ENCODE measurements at places on chromosomes 6 and 20.

GRCh38 chr6:80541181-80541580, 434.7 kb downstream of the BCKDHB start:
- no peak for DNase-seq

- DNase-seq = no peak
Observed at GRCh38 chr20:62830821-62831220, 14.0 kb downstream of the COL9A3 start.

DNA sequence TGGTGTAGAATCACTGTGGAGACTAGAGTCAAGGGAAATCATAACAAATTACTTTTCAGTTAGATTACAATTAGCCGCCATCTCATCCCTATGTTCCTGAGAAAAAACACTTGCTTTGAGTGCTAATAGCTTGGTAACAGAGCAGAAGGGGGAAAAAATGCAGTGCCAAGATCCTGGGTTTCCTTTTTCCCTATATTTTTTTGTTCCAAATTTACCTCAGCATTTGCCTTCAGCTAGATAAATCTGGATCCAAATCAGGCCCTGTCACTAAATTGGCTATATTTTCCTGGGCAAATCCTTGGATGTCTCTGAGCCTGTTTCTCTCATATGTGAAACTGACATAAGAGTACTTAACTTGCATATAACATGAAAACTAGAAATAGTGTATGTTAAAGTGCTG, 86.0 kb downstream of the TENT5A start:
- no peak for DNase-seq

DNA sequence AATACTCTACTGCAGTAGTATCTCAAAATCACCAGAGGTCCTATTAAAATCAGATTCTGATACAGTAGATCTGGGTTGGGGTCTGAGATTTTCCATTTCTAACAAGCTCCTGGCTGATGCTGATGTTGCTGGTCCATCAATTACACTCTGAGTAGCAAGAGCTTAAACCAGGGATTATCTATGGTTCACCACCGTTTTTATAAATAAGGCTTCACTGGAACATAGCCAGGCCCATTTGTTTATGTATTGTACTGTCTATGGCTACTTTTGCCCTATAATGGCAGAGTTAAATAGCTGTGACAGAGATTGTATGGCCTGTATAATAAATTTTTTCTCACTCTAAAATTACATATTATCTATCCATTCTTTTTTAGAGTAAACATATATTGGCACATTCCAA, 53.0 kb downstream of the NUDT3 start:
- no peak for DNase-seq

DNA sequence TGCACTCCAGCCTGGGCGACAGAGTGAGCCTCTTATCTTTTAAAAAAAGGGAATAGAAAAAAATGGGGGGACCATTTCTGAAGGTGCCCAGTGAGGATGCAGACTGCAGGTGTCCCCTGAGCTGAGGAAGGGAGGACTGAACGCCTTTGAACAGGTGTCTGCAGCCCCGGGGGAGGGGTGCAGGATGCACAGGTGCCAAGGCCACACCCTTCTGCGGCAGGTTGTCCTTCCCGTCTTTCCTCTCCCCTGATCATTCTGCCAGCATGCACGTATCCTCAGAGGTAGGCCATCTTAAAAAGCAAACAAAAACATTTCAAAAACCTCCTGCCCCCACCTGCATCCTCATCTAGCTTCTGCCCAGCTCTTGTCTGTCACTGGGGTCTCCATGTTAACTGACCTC, 101.3 kb downstream of the MTHFD1L start:
- no peak for DNase-seq

- DNase-seq = no peak
Observed at GRCh38 chr6:116412270-116412669, 41.5 kb downstream of the DSE start.

GRCh38 chr6:82894653-82895259, 170.9 kb downstream of the UBE3D start:
- no peak for DNase-seq

- DNase-seq = peak; percentile 40
Observed at GRCh38 chr20:57383447-57384347, 7.5 kb upstream of the RBM38 start.

DNA sequence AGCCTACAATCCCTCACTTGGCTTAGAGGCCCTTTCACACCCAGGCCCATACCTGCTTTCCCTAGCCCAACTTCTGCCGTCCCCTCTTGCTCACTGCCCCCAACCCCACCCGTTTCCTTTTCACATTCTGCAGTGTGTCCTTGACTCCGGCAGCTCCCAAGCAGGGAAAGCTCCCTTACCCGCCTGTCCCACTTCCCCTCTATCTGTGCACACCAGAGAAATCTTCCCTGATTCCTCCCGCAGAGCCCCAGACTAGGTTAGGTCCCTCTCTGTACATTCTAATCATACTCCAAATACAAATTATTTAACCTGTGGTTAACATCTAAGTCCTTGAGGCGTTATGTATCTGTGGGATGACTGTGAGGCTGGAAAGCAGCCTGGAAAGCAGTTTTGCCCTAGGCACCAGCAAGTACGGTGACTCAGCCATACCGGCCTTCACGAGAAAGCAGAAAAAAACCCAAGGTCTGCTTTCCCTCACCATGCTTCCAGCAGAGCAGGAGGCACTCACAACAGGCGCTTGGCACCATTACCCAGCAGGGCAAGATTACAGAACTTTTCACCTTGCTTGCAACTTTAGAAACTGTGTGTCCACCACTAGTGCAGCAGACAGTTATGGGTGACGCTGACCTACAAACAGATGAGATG, 22.3 kb downstream of the ELOVL5 start:
- DNase-seq = no peak

GRCh38 chr6:38713812-38714211, 1.3 kb upstream of the DNAH8 start:
- no peak for DNase-seq

GRCh38 chr6:62367601-62368000, 81.6 kb upstream of the KHDRBS2 start:
- DNase-seq = no peak

- no peak for DNase-seq
Observed at GRCh38 chr6:44678252-44678935, 290.9 kb downstream of the CDC5L start.

- DNase-seq = no peak
Observed at GRCh38 chr20:50561379-50562078, 51.3 kb downstream of the PTPN1 start.

- DNase-seq = no peak
Observed at GRCh38 chr20:5949943-5950270, 426 bp downstream of the TRMT6 start.

DNA sequence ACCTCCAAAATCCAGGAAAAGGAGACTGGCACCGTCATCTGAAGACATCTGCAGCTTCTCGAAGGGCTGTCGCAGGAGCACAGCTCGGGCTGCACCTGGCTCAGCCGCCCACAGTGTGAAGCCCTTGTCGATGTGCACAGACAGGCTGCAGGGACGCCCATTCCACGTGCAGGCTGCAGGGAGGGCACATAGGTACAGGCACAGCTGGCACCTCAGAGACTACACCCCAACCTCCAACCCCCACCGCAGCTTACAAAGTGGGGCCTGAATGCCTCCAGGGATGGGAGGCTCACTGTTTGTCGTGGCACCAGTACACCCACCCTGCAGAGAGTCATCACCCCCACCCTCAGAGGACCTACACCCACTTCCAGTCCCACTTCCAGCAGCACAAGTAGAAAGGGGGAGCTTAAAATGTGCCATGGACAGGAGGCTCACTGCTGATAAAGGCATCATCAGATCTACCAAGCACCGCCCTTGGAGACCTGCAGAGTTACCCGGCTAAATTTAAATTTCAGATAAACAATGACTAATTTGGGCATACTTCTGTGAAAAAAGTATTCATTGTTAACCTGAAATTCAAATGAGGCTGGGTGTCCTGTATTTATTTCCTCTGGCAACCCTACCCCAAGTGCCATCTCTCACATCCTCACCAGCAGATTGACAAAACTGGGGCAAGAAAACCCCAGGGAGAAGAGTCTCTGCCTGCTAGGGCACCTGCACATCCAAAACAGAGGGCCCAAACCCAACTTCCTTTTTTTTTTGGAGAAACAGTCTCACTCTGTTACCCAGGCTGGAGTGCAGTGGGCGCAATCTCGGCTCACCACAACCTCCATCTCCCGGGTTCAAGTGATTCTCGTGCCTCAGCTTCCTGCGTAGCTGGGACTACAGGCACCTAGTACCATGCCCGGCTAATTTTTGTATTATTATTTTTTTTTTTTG, 7.7 kb upstream of the CDK5RAP1 start:
- DNase-seq = no peak

DNA sequence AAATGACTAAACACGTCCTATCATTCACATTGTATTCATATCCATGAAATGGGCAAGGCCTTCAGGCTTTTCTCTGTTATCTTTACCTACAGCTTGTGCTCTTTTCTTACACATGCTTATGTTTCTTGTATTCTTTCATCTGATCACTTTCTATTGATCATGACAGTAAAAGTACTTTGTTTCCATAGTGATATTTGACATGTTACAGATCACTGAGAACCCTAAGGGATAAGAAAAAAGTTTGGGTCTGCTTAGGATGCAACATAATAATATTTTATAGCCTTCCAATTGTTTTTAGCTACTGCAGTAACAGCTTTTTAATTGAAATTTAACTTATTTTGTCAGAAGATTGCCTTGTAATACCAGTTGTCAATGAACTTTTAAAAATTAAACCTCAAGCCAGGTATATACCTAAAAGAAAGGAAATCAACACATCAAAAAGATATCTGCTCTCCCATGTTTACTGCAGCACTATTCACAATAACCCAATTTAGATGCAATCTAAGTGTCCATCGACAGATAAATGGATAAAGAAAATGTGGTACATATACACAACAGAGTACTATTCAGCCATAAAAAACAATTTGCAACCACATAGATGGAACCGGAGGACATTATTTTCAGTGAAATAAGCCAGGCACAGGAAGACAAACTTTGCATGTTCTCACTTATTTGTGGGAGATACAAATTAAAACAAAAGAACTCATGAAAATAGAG, 3.0 kb upstream of the SMIM8 start:
- no peak for DNase-seq

DNA sequence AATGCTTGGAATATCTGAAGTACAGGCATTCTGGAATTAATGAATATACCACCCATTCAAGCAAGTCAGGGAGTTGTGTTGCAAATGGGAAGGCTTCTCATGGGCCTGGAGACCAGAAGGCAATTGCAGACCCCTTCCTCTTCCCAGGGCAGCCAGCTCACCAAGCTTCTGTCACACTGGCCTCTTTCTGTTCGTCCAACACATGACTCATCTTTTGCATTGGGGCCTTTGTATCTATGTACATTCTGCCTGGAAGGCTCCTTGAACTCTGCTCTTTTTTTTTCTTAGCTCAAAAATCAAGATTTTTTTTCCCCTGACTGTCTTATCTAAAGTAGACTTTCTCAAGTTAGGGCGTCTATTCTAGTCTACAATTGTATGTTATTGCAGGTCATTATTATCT, 132.9 kb upstream of the MYLIP start:
- DNase-seq = no peak
